Endothelial cell of umbilical vein (primary cell): ENCODE measurements at places on chromosomes 7 and 10.

GRCh38 chr7:108211382-108212201, 81.4 kb upstream of the LAMB4 start:
- no peaks in the 10 kb centered on the region for H3K36me3 ChIP-seq
- no peaks in the 10 kb centered on the region for H3K27me3 ChIP-seq
- peaks cover 14% of the 10 kb centered on the region for H3K4me1 ChIP-seq
- H3K4me3 ChIP-seq, result no peak overlapping the region
- DNase-seq, result peak; percentile 73
- peak overlapping the region; percentile 76 for H3K27ac ChIP-seq

- H3K4me1 ChIP-seq, result no peaks in the 10 kb centered on the region
- no peak overlapping the region for H3K27ac ChIP-seq
- H3K36me3 ChIP-seq, result no peaks in the 10 kb centered on the region
- DNase-seq, result no peak
- peaks cover 4% of the 10 kb centered on the region for H3K27me3 ChIP-seq
Observed at GRCh38 chr7:131721660-131722059, 165.2 kb upstream of the PODXL start.

- no peak overlapping the region for H3K27ac ChIP-seq
- no peaks in the 10 kb centered on the region for H3K36me3 ChIP-seq
- no peaks in the 10 kb centered on the region for H3K27me3 ChIP-seq
Observed at GRCh38 chr7:140810830-140811556, 113.7 kb downstream of the BRAF start.

DNA sequence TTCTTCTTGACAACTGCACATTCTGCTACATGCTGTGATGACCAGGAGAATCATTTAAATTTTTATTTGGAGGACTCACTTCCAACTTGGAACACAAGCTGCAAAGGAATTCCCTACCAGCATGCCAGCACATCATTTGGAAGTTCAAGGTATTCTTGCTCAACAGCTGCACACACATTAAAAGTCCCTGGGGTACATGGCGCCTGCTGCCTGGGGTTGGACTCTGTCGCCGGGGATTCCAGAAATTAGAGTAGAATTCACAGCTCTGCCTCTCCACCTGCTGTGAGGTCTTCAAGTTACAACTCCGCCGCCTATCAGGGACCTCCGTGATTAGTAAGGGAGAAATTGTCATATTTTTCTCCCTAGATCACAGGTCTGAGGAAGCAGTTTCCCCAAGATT, 1.1 kb downstream of the ZNF32 start:
- no peak overlapping the region for H3K4me3 ChIP-seq
- H3K27me3 ChIP-seq, result peaks cover 6% of the 10 kb centered on the region
- DNase-seq, result no peak
- H3K4me1 ChIP-seq, result peaks cover 5% of the 10 kb centered on the region

GRCh38 chr7:66952343-66953043, 31.5 kb downstream of the TMEM248 start:
- peaks cover 24% of the 10 kb centered on the region for H3K36me3 ChIP-seq
- peak; percentile 68 for DNase-seq
- H3K4me1 ChIP-seq, result peaks cover 36% of the 10 kb centered on the region
- H3K27me3 ChIP-seq, result no peaks in the 10 kb centered on the region

- no peaks in the 10 kb centered on the region for H3K27me3 ChIP-seq
- H3K4me1 ChIP-seq, result peaks cover 24% of the 10 kb centered on the region
- H3K27ac ChIP-seq, result no peak overlapping the region
- no peaks in the 10 kb centered on the region for H3K36me3 ChIP-seq
Observed at GRCh38 chr7:138979226-138979979, 1.8 kb downstream of the KIAA1549 start.

- no peak overlapping the region for H3K27ac ChIP-seq
- H3K36me3 ChIP-seq, result no peaks in the 10 kb centered on the region
- H3K27me3 ChIP-seq, result peaks cover 3% of the 10 kb centered on the region
- H3K4me3 ChIP-seq, result no peak overlapping the region
- no peaks in the 10 kb centered on the region for H3K4me1 ChIP-seq
Observed at GRCh38 chr7:83663131-83663530, 14.2 kb upstream of the SEMA3E start.

DNA sequence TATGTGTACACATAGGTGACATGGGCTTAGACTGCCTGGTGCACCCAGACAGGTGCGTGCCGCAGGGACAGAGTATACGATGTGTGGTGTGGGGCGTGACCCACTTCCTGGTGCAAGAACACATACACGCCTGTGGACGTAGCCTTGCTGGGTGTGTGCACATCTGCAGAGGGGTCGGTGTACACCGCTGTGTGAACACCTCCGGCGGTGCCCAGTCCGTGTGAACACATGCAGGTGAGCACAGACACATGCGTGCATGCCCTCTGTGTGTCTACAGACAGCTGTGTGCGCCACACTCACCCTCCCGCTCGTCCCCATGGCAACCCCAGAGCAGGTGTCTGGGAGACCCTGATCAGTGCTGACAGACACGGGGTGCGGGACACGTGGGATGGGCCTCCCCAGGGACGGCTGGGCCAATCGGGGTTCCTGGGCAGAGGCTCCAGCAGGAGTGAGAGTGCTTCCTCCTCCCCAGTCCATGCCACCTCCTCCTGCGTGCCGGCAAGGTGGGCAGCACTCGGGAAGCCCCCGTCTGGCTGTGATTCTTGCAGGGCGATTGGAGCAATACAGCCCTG, 23.4 kb downstream of the ELFN1 start:
- no peak for DNase-seq
- no peaks in the 10 kb centered on the region for H3K36me3 ChIP-seq
- no peak overlapping the region for H3K4me3 ChIP-seq
- no peaks in the 10 kb centered on the region for H3K27me3 ChIP-seq
- no peak overlapping the region for H3K27ac ChIP-seq

- H3K27me3 ChIP-seq, result no peaks in the 10 kb centered on the region
- H3K36me3 ChIP-seq, result no peaks in the 10 kb centered on the region
- H3K27ac ChIP-seq, result no peak overlapping the region
- H3K4me3 ChIP-seq, result no peak overlapping the region
- H3K4me1 ChIP-seq, result peaks cover 4% of the 10 kb centered on the region
Observed at GRCh38 chr7:38373155-38373554, 99.7 kb upstream of the TARP start.

DNA sequence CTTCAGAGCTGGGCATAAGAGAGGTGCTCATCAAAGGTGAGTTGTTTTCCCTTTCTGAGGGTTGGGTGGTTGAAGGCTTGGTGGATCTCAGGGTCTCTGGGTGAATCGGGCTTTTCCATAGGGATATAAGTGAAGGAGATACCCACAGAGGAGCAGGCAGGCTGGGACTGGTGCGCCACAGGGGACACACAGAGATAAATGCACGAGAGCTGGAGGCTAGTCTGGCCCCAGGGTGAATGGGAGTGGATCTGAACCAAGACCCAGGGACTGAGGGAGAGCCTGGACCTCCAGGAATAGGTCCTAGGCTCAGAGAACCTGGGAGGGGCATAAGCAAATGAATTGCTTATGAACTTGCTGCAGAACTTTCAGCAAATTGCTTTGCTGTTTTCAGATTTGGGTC, 61.5 kb downstream of the LRRC18 start:
- H3K4me1 ChIP-seq, result no peaks in the 10 kb centered on the region
- H3K36me3 ChIP-seq, result no peaks in the 10 kb centered on the region
- no peak overlapping the region for H3K4me3 ChIP-seq
